ENCODE measurements at places on chromosomes 5 and 9.

GRCh38 chr9:95057101-95057500, 260.4 kb downstream of the FANCC start:
- DNase-seq: no peak

DNA sequence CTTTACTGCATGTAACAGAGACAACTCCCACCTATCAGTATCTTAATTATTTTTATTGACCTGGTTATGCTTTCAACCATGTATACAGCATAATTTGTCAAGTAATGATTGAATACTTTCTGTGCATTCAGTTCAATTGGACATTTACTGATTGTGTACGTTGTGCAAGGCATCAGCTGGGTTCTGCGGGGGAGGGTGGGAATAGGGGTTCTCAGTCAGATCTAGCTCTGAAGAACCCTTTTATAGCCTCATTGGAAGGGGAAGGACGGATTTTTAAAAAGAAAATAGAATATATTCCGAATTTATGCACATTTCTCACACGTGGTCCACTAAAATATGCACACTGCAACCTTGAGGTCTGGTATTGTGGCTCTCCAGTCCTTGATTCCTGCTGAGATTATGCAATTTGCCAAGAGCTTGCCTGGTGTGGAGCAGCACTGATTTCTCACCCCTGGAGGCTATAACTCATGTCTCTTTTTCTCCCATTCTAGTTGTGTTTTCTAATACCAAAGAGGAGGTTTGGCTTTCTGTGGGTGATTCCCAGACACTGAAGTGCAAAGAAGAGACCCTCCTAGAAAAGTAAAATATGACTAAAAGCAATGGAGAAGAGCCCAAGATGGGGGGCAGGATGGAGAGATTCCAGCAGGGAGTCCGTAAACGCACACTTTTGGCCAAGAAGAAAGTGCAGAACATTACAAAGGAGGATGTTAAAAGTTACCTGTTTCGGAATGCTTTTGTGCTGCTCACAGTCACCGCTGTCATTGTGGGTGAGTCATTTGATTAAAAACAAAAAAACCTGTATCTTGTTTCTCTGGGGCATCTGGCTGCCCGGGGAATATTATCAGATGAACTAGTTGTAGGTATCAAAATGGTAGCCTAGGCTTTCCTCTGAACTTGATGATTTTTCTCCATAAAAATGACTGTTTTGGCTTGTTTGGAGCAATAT, 1.7 kb downstream of the SLC1A3 start:
- no peak for DNase-seq

DNA sequence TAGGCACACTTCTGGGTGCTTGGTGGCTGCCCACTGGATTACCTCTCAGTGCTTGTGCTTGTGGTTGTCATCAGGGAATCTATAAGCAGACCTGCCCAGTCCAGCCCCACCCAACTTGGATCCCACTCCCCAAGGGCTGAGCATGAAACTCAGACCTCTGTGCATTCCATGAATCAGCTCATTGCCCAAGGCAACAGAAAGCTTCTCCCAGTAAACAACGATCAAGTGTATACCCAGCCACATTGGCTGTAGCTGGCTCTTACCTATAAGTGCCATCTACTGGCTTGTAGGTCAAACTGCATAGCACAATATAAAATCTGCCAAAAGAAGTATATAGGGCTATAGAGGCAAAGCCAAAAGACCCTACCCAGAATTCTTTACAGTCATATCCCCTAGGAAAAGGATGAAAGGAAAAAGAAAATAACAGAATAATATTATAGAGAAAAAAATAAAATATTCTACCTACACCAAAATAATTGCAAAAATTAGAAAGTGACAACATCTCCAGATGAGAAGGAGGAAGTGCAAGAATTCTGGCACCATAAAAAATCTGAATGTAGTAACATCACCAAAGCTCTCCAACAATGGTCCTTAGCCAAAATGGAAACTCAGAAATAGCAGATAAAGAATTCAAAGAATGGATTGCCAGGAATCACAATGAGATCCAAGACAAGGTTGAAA, 321.0 kb upstream of the TRPC7 start:
- DNase-seq: no peak

GRCh38 chr9:113593682-113594281, 130.3 kb downstream of the RGS3 start:
- no peak for DNase-seq

GRCh38 chr5:133889271-133889905, 79.0 kb downstream of the C5orf15 start:
- DNase-seq: no peak

- DNase-seq: no peak
Observed at GRCh38 chr5:128925973-128926372, 39.3 kb upstream of the SLC27A6 start.

GRCh38 chr9:84698323-84698722, 28.8 kb downstream of the NTRK2 start:
- DNase-seq: no peak

DNA sequence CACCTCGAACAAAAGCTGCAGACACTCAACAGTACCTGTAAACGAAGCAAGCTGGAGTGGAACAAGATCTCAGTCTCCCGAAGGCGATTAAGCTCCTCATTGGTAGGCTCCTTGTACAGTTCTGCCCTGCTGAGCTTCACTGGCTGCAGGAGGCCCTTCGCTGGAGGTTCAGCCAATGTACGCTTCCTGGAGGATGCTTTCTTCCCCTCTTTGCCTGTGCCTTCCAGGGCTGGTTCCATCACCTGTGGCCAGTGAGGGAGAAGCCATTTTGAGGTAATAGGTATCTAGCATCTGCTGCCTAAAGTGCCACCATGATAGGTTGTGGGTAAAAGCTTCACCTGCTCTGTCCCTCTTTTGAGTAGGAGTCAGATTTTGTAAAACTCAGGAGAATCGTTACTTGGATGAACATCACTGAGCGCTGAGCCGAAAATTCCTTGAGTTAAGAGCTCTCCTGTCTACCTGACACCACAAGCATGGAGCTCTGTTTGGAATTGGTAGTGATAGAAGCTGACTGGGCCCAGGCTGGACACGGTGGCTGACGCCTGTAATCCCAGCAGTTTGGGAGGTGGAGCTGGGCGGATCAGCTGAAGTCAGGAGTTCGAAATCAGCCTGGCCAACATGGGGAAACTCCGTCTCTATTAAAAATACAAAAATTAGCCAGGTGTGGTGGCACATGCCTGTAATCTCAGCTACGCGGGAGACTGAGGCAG, 1.4 kb downstream of the NOL6 start:
- DNase-seq: no peak

- no peak for DNase-seq
Observed at GRCh38 chr9:16689351-16689938, 181.0 kb downstream of the BNC2 start.

GRCh38 chr5:93790401-93790800, 49.0 kb upstream of the POU5F2 start:
- DNase-seq: no peak

DNA sequence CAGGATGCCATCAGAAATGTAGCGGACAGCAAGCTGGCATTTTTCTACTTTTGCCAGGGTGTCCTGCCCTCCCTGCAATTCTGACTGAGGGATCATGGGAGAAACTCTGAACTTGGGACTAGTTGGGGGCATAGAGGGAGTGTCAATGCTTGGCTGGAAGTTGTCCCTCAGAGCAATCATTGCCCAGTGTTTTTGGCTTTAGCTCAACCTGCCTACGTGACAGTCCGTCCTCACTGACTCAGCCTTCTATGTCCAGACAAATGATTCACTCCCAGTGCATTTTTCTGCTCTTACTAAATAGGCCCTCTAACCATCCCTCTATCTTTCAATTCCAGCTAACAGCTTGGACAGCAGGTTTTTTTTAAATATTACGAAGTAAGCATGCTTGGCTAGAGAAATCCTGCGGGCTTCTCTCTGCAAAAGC, 627.4 kb downstream of the TLR4 start:
- no peak for DNase-seq

- no peak for DNase-seq
Observed at GRCh38 chr5:175595905-175596304, 62.0 kb upstream of the HRH2 start.

- no peak for DNase-seq
Observed at GRCh38 chr5:178318382-178318781, 85.8 kb upstream of the PHYKPL start.

DNA sequence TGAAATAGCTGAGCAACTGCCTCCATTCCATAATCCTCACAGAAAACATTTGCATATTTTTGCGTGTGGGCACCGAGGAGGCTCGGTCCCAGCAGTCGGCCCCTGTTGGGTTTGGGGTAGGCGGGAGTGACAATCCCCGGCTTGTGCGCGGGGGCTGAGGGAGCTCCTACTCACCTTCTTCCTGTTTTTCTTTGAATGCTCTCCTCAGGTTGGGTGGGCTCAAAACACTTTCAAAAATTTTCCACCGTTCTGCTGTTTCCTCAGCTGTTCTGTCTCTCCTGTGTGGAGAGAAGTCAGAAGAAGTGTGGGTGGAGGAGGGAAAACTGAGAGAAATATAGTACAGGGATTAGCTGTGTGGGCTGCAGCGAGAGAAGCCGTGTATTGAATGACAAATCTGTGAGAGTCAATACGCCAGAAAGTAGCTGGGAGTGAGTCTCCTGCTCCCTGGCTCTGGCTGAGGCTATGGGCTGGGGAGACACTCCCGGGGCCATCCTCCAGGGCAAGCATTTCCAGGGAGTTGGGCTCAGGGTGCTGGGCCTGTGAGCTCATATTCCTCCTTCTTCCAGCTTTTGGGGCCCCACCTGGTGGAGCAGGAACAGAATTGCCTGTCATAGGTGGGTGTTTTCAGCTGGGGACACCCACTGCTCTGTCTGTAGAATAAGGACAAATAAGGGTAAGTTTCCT, 84.7 kb downstream of the CMYA5 start:
- no peak for DNase-seq

- DNase-seq: no peak
Observed at GRCh38 chr9:126876531-126876930, 16.1 kb downstream of the ZBTB34 start.

GRCh38 chr5:14497311-14497710, 84.3 kb upstream of the OTULINL start:
- no peak for DNase-seq

- DNase-seq: no peak
Observed at GRCh38 chr9:2335260-2335659, 286.3 kb upstream of the VLDLR start.

- DNase-seq: no peak
Observed at GRCh38 chr5:159826351-159827214, 89.7 kb upstream of the ADRA1B start.

DNA sequence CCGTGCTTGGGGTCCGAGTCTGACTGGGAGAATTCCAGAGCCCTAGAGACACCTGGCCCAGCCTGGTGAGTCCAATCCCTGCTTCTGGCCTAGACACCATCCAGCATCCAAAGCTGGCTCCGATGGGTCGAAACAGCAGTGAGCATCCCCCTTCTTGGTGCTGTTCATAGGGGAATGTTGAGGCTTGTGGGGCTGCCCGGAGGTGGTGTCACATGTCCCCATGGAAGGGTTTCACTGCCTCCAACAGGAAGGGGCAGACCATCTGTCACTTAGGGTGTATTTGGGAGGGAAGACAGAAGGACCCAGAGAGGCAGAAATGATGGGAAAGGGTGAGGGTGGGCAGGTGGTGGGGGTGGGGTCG, 13.9 kb downstream of the C9orf50 start:
- DNase-seq: no peak

DNA sequence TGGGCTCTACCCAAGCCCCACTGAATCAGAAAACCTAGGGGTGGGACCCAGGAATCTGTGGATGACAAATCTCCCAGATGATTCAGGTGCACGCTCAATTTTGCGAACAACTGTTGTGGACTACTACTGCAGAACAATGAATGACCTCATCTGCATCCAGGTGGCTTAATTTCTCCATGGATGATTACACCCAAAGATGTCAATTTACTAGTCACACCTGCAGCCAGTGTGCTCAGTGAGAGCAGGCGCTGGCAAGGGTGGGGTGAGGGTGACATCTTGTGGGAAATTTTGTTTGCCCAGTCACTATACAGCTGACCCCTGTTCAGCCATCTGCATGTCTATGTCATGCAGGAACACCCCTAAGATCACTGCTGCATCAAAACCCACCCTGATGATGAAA, 118.2 kb downstream of the ENTREP1 start:
- no peak for DNase-seq

DNA sequence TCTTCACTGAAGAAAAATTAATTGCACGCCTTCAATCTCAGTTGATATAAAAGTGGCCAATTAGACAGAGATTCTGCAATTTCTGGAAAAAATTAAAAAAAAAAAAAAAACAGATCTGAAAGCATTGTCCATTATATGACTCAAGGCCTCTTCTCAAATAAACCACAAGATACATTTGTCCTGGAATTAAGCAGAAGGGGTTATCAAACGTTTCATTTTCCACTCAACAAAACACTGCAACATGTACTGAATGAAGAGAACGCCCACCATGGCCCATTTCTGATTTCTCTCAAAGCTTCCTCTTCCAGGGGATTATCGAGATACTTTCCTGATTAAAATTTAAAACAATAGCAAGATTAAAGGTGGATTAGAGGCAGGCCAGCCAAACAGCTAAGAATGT, 5.8 kb upstream of the PAPPA start:
- DNase-seq: no peak

GRCh38 chr5:131974956-131975726, 29.7 kb upstream of the MEIKIN start:
- DNase-seq: no peak

DNA sequence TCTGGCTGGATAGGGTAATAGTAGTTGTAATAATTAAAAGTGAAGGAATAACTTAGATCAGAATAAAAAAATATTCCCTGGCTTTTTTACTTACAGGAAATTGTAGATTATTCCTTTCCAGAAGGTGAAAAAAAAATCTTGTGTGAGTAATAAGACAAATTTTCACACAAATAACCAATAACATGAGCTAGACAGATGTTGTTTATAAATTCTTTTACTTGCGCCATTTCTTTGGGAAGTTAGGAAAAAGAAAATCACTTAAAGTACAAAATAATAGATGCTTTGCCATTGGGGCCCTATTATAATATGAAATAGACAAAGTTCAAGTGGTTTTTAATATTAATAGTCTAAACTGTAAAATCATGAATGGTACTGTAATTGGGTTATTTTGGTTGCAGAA, 204.1 kb downstream of the ARRDC3 start:
- DNase-seq: no peak

GRCh38 chr5:67465537-67466207, 269.1 kb upstream of the CD180 start:
- DNase-seq: no peak

DNA sequence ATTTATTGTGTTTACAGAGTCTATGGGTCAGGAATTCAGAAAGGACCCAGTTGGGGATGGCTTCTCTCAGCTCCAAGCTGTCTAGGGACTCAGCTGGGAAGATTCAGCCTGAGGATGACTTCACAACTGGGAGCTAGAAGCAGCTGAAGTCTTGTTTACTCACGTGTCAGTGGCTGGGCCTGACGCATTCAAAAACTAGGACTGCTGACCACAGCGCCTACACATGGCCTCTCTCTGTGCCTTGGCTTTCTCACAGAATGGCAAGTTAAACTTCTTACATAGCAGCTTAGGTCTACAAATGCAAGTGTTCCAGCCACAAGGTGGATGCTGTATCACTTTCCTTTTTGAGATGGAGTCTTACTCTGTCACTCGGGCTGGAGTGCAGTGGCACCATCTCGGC, 16.3 kb upstream of the PPP2CA start:
- DNase-seq: no peak

All from NCI-H1930 (cell line).